Hypothalamus (tissue), 51 donors: ENCODE measurements at places on chromosomes 4 and X.

GRCh38 chr4:185925910-185926360, 113.9 kb upstream of the SORBS2 start:
- DNase-seq: no peak

DNA sequence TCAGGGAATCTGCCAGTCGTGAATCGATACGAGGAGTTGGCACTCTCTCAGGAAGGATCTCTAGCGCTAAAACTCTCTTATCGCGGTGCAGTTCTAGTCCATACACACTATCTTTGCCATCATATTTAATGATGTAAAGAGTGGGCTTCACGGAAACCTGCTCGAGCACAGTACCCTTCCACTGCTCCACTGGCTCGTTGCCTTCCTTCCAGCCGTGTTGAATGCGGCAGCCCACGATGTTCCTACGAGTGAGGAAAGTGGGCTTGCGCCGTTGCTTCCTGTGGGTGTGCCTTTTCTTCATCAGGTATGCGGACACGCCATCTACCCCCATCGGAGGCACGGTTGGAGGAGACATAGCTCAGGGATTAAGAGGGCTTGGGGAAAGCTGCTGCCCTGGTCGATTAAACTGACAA, 661 bp downstream of the SPIN4 start:
- no peak for DNase-seq

- DNase-seq: no peak
These were observed 304.1 kb upstream of the TECRL start for GRCh38 chr4:64713256-64713840.

DNA sequence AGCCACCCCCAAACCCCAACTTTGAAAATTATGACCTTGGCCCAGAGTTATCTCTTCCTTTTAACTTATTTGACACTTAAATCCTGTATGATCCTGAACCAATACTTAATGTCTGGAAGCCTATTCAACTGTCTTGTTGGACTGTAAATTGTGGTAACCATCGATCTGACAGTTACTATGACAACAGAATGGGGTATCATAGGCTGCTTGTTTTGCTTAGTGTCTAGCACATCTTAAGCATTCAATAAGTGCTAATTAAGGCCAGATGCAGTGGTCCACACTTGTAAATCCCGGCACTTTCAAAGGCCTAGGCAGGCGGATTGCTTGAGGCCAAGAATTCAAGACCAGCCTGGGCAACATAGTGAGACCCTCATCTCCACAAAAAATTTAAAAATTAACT, 175.0 kb downstream of the APBB2 start:
- DNase-seq: no peak

DNA sequence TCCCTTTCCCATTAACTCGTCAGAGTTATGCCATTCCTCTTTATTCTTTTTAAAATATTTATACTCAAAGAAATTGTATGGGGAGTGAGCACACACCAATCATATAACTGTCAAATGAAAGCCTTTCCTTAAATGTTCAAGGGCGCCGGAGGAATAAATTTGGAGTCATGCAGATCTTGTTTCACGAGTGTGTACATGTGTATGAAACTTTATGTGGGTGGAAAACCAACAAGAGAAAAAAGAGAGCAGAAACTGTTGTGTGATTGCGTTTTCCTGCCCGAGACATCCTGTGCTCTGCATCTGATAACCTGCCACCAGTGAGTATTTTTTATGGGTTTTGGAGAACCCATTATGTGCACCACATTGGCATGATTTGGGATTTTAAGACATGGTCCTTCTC, 88.3 kb downstream of the FHDC1 start:
- DNase-seq: no peak

GRCh38 chr4:118865091-118865708, 23.5 kb upstream of the SYNPO2 start:
- DNase-seq: no peak

DNA sequence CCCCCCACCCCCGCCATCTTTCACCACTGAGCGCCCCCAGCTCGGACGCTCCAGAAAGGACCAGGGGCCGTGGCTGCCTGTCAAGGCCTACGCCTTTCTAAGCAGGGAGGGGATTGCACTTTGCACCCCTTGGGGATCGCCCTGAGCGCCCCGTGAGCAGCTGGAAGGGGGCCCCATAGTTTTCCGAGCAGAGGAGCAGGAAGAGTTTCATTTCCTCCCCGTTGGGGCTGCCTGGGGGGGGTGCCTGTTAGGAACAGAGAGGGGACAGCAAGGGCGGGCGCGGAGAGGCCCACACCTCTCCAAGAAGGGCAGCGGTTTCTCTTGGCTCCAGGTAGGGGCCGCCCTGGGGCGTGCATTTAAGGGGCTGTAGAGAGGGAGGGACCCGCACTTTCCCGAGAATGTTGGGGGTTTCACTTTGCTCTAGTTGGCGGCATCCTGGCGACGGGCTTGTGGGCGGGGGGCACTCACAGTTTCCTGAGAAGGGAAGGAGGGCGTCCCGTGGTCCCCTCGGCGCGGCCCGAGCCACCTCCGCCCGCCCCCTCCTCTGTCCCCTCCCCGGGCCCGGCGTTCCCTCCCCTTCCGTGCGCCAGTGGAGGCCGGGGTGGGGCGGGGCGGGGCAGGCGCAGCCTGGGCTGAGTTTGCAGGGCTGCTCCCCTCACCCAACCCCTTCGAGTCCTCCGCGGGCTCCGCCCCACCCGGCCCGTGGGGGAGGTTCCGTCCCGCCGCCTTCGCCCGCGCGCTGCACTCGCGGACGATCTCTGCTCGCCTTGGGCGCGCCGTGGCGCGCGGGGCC, 82.3 kb upstream of the CD99 start:
- DNase-seq: no peak

GRCh38 chrX:151676196-151676595, 19.1 kb upstream of the PRRG3 start:
- no peak for DNase-seq

DNA sequence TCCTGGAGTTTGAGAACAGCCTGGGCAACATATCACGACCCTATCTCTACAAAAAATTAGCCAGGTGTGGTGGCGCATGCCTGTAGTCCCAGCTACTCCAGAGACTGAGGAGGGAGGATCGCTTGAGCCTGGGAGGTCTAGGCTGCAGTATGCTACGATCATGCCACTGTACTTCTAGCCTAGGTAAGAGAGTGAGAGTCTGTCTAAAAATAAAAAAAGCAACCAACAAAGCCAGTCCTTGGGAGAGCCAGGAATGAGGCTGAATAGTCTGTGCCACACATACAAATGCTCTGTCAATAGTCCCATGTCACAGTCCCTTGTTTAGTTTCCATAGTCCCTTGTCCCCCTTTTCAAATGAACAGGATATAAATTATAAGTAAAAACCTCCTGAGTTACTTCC, 19.3 kb upstream of the PRSS48 start:
- DNase-seq: no peak

GRCh38 chr4:81256059-81256970, 41.3 kb upstream of the PRKG2 start:
- DNase-seq: no peak

DNA sequence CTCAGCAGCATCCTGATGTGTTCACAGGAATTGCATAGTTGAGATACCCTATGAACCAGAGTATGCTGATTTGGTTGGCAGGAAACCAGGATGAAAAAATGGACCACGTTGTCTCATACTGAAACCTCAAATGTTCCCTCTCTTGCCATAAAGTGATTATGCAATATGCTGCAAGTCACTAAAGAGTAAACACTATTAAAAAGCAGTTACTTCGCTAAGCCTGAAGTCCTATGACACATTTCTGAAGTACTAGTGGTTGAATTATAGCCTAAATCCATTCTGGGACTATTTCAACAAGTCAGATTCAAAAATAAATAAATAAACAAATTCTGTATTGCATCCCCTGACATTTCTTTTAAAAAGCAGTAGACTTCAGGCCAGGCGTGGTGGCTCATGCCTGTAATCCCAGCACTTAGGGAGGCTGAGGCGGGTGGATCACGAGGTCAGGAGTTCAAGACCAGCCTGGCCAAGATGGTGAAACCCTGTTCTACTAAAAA, 106.0 kb upstream of the NAP1L5 start:
- DNase-seq: no peak

DNA sequence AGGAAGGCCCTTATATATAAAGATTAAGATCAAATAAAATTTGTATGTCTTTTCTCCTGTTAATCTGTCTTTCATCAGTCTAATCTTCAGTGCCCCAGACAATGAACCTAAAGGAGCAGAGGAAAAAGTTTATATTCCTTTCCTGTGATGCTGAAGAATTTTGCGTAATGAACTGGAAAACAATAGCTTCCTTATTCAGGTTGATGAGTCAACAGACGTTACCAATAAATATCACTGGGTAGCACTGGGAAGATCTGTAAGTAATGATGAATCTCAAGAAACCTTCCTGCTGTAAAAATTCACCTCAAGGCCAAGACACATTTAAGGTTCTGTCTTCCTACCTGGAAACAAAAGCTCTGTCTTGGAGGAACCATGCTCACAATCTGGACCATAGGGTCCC, 25.5 kb downstream of the CDKN2AIP start:
- DNase-seq: no peak

DNA sequence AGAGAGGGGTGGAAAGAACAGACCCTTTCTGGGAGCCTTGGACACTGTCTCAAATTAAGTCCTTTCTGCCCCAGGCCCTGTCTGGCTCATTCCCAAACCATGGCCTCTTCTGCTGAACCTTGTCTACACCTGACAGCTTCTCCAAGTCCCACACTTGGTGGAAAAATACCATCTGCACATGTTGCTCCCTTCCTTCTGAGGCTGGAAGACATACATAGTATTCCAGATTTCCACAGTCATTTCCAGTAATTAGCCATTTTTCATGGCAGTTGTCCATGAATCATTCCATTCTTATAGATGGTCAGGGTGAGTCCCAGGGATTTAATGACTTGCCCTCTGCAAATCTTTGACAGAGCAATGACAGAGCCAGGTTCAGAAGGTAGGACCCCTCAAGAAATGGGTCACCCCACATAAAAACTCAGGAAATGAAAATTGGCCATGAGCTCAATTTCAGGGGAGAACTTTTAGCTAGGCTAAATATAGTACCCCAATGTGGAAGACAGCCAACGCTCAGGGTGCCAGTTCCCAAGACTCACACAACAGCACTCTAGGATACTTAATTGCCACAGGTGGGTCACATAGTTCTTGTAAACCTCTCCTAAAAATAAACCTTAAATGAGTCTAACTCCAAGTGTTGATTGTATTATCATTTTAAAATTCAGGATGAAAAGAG, 16.2 kb upstream of the DAPP1 start:
- DNase-seq: no peak

GRCh38 chrX:45006002-45006800, 133.2 kb downstream of the KDM6A start:
- DNase-seq: no peak

GRCh38 chrX:52574416-52575275, 57.8 kb upstream of the XAGE1B start:
- no peak for DNase-seq

DNA sequence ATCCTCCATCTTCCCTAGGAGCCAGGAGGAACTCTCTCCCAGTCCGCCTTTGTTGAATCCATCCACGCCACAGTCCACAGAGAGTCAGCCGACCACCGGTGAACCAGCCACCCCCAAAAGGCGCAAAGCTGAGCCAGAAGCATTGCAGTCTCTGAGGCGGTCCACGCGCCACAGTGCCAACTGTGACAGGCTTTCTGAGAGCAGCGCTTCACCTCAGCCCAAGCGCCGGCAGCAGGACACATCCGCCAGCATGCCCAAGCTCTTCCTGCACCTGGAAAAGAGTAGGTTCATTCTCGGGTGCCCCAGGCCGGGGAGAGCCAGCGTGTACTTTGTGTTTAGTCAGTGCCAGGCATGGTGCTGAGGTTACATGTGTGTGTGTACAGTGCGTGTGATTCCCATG, 7.4 kb downstream of the MSL3 start:
- DNase-seq: no peak

DNA sequence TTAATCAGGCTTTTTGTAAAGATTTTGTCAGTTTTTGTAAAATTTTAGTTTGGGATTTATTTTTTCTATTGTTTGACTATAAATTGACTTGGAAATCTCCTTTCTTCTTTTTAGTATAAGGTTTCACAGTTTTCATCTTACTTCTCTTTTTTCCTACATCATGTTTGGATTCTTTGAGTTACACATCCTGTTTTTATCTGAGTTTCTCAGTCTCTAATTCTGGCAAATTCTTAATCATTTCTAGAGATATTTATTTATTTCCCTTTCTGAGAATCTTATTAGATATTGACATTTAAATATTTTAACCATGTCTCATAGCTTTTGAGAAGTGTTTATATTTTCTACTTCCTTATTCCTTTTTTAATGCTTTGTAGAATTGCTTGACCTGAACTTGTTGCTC, 20.7 kb downstream of the USP53 start:
- DNase-seq: no peak

DNA sequence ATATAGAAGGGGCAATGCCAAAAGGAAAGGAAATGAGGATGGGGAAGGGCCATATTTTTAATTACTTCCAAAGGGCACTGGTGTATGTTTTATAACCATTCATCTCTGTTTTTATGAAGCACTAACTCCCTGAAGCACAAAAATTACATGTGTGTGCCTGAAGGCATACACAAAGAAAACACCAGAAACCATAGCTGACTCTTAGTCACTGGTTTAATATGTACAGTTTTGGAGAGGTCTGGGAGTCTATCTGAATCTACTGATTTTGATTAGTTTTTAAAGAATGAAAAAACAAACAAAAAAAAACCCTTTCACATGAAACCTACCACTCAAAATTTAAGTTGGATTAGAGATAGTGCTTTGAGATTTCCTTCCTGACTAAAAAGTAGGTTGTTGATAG, 438.7 kb downstream of the RPA4 start:
- DNase-seq: no peak

DNA sequence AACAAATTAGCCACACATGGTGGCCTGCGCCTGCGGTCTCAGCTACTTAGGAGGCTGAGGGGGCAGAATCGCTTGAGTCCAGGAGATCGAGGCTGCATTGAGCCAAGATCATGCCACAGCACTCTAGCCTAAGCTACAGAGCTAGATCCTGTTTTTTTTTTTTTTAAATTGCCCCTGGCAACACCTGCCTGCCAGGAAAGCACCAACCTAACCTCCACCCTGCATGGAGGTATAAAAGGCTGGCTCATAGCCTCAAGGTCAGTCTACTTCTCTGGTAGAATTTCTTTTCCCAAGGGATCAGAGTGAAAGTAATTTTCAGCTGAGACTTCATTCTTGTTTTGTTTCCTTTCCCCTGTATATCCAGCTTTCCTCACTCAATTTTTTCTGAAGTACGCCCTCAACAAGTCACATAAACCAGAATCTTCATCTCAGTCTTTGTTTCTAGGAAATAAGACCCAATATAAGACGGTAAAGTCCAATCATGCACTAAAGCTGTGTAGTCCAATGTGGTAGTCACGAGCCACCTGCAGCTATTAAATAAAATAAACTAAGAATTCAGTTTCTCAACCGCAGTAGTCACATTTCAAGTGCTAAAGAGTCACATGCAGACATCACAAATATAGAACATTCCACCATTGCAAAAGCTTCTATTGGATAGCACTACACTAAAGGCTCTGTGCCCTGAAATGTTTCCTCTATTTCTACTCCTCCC, 113.3 kb downstream of the HPGD start:
- no peak for DNase-seq

GRCh38 chrX:143674926-143675325, 39.0 kb upstream of the SLITRK4 start:
- DNase-seq: no peak
